ENCODE measurements at places on chromosomes 3 and 15.
A peak's percentile ranks its signal among the peaks of the same experiment; 100 is the strongest.

- DNase-seq, result no peak
Observed at GRCh38 chr3:43014241-43014640, 35.1 kb downstream of the GASK1A start.

GRCh38 chr15:90708516-90708915 is 8.6 kb upstream of the BLM start:
- no peak for DNase-seq

- DNase-seq, result no peak
Observed at GRCh38 chr3:32817558-32818228, at the start of gene TRIM71. Gene TRIM71 (plus strand): TSS chr3:32817997. CDS start chr3:32818081, 84 bp downstream.

- no peak for DNase-seq
Observed at GRCh38 chr3:17771177-17772017, 29.0 kb upstream of the TBC1D5 start.

- DNase-seq, result peak; percentile 74
Observed at GRCh38 chr15:78979456-78980320, 34.8 kb upstream of the CTSH start.

GRCh38 chr15:72315706-72316370 is 4.1 kb downstream of the CELF6 start:
- DNase-seq, result no peak

DNA sequence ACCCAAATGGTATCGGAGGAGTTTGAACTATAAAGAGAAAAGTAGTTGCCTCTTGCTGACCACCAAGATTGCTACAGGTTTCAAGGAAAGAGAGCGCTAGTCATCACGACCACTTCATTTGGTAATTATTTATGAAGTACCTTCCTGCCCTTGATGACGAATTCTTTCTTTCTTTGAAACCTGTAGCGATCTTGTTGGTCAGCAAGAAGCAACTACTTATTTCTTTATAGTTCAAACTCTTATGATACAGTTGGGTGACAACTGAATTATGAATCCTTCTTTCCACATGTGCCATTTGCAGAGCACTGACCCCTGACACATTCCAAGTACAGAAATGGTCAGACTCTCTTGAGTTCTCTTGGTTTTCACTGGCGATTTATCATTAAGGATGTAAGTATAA is 46.8 kb downstream of the THRB start:
- DNase-seq, result no peak

GRCh38 chr15:32941823-32942222 is 224.0 kb downstream of the GREM1 start:
- no peak for DNase-seq

DNA sequence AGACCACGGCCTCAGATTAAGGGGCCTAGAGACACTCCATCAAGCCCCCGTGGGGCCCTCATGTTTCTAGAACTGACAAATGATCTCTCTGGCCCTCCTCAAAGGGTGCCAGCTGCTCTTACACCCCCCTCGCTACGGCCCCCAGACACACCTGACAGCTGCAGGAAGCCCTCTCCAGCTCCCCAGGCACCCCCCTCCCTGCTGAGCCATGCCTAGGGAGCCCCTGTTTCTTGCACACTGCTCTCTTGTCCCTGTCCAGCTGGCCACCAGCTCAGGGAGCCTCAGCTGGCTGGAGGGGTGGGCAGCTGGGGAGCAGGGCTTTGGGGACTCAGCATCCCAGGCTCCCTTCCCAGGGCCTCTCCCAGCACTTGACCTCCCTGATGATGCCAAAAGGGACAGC is 14.8 kb downstream of the TNK2 start:
- no peak for DNase-seq

GRCh38 chr3:145807990-145808389 is 353.0 kb downstream of the PLOD2 start:
- DNase-seq, result peak; percentile 65

DNA sequence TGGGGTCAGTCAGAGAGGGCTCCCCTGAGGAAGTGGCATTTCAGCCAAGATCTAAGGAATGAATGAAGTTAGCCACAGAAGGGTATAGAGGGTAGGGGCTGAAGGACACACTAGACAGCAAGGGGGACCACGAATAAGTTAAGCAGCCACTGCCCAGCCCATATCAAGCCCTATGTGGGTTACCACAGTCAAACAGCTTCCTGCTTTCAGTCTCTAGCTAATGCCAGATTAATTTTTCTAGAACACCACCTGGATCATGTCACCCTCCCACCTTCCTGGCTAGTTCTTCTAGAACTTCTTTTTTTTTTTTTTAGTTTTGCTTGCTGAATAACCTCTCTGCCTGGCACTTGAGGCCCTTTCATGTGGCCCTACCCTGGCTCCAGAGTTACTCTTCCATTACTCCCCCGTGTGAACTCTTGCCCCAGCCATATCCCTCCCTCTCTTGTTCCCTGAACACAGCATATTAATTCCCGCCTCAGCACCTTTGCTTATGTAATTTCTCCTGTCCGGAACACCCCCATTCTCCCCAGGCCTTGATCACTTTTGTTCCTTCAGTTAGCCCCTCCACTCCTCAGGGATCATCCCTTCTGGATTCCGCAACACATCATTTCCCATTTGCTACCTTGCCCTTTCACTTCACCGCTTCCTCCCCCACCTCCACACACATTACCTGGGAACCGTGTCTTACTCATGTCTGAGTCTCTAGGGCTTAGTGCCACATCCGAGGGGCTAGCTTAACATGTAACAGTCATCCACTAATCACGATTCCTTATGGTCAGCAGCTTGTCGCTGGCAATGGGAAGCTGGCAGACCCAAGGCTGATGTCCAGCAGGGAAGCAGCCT is 20.6 kb upstream of the BNC1 start:
- DNase-seq, result no peak

GRCh38 chr15:36818260-36818659 is 238.8 kb downstream of the CDIN1 start:
- no peak for DNase-seq

DNA sequence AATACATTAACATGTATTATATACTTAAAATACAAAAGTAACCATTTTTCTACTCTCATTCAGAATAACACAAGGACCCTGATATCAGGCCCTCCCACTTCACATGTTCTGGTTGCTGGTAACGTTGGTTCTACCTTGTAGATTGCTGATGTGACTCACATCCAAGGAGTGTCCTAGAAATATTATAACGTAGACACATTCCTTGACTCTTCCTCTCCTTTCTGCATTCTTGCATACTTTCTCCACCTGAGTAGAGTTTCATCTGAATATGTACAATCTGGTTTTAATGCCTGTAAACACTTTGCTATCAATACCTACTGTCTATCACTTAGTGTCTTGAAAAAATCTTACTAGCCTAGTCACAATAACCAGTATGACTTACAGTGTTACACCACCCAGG is 35.0 kb upstream of the NEDD4 start:
- DNase-seq, result no peak

- peak; percentile 26 for DNase-seq
Observed at GRCh38 chr3:127065561-127066290, 82.8 kb downstream of the PLXNA1 start.
